ENCODE measurements at places on chromosomes 12 and 14.

- DNase-seq = peak; percentile 38
Measured at GRCh38 chr14:53432378-53432802, 279.3 kb upstream of the DDHD1 start.

GRCh38 chr12:120925740-120926563, 21.8 kb upstream of the SPPL3 start:
- no peak for DNase-seq

GRCh38 chr12:124020514-124020949, 47.5 kb downstream of the ZNF664 start:
- DNase-seq = peak; percentile 60

DNA sequence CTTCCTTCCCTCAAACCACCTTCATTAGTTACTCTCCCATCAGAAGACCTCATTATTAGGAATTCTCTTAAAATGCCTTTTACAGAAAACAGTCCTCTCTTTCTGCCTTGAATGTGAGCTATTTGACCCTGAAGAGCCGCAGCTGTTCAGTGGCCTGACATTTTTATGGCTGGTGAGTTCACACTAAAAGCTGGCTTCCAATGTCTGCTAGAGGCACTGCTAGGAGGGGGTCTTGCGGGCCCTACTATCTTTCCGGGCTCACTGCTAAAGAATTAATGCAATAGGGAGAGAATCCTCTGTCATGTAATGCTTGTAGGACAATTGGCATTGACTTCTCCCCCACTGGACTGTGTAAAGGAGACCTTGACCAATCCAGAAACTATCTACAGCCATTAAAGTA, 87.7 kb downstream of the GPR135 start:
- no peak for DNase-seq

DNA sequence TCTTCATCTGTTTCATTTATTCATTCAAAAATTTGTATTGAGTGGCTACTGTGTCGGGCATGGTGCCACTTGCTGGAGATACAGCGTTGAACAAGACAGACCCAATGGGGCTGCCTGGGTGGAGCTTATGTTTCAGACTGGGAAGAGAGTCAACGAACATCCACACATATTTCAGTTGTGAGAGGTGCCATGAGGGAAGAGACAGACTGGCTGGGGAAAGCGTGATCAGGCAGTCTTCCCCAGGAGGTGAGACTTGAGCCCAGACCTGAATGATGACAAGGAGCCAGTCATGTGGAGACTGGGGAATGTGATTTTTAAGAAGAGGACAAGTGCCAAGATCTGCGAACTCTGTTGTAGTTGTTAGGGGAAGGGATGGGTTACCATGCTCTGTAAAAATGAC, 12.2 kb downstream of the BICD1 start:
- no peak for DNase-seq

- no peak for DNase-seq
Measured at GRCh38 chr14:23896609-23897153, 56.9 kb upstream of the DHRS4 start.

GRCh38 chr14:100156776-100157175, 2.7 kb downstream of the DEGS2 start:
- no peak for DNase-seq

DNA sequence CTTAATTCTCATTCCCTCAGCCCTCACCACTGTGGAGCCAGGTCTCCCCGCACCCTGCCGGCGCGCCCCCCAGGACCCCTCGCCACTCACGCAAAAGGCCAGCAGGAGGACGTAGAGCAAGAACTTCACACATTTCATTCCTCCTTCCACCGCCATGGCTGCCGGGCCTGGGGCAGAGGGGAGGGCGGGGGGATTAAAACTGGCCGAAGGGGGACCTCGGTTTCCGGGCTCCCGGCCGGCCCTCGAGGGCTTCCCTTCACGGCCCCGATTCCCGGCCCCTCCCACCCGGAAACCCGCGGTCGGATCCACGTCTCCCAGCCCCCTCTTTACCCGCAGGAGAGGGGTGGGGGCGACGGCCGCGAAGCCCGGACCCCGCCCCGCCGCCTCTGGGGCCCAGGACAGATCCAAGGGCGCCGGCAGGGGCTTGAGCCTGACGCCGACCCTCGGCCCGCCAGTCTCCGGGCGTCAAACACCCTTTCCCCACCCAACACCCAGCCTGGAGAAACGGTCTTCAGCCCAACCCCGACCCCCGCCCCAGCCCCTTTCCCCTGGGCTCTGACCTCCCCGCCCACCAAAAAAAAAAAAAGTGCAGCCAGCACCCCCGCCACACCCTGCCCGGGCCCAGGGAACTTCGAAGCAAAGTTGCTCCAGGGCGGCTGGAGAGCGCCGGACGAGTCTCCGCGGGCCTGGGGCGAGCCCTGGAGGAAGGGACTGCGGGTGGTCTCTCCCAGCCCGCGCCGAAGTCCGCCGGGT, 447 bp downstream of the CD63 start:
- no peak for DNase-seq

- DNase-seq = no peak
Measured at GRCh38 chr12:1212526-1212925, 221.5 kb downstream of the ERC1 start.

DNA sequence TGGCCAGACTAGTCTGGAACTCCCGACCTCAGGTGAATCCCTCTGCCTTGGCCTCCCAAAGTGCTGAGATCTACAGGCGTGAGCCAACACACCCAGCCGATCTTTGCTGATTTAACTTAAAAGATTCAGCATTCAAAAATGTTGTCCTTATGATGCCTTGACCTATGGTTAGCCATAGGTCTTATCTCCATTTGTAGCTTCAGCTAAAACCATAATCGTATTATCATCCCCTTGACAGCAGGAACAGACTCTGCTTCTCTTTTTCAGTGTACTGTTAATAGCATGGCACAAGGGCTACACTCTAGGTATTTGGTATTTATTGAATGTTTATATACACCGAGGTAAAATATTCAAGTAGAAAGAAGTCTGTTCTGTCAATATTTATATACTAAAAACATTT, 15.3 kb downstream of the CCDC62 start:
- DNase-seq = no peak

DNA sequence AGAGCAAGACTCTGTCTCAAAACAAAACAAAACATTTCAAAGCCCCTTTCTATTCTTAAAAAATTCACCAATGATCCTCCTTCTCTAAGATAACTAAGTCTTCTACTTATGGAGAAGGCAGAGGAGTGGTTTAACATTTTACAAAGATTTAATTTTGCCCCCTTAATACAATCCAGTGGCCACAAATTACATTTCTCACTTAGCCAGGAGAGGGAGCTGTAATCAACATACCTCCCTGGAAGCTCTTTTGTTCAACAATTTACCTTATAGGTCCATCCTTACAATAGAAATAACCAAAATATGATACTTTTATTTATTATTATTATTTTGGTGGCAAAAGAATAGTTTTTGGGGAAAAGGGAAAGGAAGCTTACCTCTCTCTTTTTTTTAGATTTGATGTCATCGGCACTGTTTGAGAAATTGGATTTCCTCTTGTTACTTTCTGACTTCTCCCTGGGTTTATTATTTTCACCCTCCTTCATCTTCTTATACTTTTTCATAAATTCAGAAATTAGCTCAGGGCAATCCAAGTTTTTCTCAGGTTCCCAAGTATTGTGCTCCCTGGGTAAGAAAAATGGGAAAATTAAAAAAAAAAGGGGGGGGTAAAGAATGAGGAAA, 28.1 kb downstream of the CBX5 start:
- DNase-seq = peak; percentile 26

GRCh38 chr14:86501611-86502010, 971.7 kb downstream of the FLRT2 start:
- no peak for DNase-seq

GRCh38 chr14:31024577-31025366, 677 bp upstream of the AP4S1 start:
- DNase-seq = no peak

DNA sequence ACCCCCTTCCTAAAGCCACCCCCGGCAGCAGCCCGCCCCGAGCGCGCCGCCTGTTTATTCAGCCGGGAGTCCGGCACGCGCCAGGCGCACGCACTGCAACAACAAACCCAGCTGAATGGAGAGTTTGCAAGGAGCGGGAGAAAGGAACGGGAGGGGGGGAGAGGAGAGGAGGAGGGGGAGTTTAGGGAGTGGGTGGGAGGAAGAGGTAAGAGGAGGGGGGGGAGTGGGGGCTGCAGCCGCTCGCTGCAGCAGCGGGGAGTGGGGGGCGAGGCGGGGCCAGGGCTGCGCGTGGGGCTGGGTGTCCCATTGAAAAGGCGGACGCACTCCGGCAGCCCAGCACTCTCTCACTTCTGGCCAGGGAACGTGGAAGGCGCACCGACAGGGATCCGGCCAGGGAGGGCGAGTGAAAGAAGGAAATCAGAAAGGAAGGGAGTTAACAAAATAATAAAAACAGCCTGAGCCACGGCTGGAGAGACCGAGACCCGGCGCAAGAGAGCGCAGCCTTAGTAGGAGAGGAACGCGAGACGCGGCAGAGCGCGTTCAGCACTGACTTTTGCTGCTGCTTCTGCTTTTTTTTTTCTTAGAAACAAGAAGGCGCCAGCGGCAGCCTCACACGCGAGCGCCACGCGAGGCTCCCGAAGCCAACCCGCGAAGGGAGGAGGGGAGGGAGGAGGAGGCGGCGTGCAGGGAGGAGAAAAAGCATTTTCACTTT, at the start of gene ASCL1:
TSS of gene ASCL1 (plus strand) at position 336 of the 712 bp plus-strand sequence. CDS start 571 bp downstream, outside the sequence.
- DNase-seq = no peak

- peak; percentile 91 for DNase-seq
Measured at GRCh38 chr14:22850944-22851764, 14.8 kb downstream of the MMP14 start.

DNA sequence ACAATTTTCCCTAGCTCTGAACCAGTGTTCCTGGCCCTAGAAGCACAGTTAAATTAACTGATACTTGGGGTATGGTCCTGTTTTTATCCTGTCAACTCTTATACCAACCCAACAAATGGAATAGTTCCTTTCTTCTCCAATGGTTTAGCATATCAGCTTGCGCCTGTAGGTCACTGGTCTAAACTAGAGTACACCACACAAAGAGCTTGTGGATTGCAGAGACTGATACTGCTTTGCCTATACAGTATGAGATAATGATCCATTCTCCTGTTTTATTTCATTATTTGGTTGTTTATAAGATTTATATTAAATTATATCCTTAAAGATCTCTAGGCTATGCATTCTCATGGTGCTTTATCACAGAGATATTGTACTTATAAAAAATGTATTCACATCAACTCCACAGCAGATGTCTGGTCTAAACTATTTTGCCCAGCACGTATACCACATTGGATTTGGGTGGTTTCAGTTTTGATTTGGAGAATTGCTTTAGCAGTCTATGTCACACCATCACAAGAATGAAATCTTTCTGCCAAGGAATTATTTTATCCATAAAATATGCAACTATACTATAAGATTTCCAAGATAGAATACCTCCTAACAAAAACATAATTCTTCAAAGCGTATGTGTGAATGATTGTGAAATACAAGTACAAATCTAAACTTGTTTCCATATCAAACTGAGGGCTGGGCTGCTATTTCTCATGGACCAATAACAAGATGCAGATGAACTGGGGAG, 142.1 kb downstream of the SLC16A7 start:
- peak; percentile 53 for DNase-seq

DNA sequence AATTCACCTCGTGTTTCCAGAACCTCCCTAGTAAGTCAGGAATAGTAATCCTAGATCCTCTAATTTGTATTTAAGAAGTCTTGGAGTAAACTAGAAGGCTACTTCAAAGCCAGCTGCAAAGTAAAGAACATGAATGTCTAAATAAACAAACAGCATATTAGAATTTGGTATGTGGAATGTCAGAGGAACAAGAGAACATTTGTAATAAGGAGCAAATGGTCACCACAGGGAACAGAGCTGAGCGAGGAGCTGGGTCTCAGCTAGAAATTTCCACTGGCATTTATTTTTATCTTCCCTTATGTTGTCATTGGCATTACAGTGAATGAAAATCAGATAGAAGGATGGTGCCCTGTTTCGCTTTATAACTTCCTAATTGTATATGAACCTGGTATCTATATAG, 50.2 kb downstream of the FRMD6 start:
- DNase-seq = no peak

DNA sequence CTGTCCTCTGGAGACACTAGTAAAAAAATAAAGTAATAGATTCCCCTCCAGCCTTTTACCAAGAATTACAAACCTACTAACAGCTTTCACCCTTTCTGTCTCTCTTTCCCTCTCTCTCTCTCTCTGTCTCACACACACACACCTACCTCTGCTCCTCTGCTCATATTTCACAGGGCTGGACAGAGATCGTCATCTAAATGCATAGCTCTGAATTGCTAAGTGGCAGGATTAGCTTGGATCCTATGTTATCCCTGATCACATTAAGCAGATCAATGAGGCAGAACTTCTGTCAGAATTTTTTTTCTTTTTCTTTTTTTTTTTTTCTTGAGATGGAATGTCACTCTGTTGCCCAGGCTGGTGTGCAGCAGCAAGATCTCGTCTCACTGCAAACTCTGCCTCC, 22.9 kb downstream of the VCPKMT start:
- DNase-seq = no peak

DNA sequence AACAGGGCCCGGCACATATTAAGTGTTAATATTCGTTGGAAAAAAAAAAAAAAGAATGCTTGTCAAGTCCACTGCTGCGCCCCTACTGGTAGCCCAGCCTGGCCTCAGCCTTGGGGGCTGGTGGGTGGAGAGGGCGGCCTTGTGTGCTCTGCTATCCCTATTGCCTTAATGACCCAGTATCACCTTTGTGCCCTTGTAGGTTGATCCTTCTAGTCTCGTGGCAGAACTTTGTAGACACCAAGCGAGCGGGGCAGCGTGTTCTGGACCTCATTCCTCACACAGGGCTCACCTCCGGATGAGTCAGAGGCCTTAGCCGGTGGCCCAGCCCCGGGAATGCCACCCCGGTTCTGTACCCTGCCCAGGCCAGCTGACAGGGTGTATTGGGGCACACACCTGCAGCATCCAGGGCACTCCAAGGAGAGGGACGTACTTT, 1.8 kb upstream of the RCOR1 start:
- DNase-seq = peak; percentile 51

DNA sequence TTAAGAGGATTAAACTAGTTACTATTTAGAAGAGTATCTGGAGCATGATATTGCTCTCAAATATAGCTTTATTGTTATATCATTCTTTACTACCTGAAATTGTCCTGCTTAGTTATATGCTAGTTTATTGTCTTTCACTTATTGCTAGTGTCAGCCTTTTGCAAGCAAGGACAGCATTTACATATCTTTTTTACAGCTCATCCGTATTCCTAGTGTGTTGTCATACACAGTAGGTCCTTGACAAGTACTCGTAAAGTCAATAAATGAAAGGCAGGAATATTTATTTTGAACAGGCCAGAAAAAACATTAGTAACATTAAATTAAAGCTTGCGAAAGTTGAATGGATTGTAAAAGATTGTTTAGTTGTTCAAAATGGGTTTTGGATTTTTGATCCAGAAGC, 35.0 kb downstream of the CRADD start:
- no peak for DNase-seq

GRCh38 chr12:131511803-131512561, 198.9 kb upstream of the SFSWAP start:
- DNase-seq = no peak

DNA sequence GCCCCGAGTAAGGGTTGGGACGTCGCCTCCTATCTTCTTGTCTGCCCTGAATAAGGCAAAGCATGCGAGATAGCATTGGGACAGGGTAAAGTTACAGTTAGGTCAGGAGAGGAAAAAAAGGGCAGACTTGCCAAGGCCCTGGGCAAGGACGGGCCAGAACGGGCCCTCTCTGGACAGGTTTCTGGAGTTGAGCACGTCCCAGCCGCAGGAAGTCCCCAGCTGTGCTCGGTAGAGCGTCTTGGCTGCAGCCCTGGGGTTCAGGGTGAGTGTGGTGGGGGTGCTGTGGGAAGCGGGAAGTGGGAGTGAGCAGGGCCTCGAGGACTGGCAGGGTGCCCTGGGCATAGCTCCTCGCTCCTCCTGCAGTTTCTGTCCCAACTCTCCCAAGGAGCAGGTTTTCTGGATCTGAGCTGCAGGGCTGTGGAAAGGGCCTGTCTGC, 5.4 kb downstream of the RPS6KL1 start:
- DNase-seq = no peak

- DNase-seq = no peak
Measured at GRCh38 chr12:85266356-85266755, 13.7 kb upstream of the ALX1 start.
